ENCODE measurements at places on chromosomes 5 and 9.

DNA sequence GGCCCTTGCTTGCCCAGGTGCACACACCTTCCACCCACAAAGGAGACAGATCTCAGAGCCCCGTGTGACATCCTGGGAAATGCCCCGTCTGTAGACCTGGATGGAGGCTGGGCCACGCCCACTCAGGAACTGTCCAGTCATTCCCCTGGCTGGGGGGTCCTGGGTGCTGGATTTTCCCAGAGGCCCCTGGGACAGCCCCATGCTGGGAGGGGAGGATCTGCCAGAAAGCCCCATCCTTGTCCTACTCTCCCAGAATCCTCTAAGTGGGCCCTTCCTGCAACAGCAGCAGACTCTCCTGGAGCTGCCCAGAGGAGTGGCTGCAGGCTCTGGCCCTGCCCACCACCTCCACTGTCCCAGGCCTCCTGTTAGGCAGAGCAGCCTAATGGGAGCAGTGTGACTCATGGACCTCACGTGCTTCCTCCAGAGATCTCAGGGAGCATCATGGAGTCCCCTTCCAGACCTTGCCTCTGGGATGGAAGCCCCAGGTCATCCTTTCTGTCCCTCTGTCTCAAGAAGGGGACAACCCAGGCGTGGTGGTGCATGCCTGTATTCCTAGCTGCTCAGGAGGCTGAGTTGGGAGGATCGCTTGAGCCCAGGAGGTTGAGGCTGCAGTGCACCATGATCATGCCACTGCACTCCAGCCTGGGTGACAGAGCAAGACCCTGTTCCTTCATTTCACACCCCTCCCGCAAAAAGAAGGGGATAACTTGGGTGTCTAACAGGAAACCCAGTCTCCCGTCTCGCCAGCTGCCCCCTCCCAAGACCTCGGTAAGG is 51.7 kb downstream of the JADE2 start:
- DNase-seq = no peak

GRCh38 chr9:5111696-5112095 is 73.7 kb downstream of the INSL6 start:
- DNase-seq = no peak

DNA sequence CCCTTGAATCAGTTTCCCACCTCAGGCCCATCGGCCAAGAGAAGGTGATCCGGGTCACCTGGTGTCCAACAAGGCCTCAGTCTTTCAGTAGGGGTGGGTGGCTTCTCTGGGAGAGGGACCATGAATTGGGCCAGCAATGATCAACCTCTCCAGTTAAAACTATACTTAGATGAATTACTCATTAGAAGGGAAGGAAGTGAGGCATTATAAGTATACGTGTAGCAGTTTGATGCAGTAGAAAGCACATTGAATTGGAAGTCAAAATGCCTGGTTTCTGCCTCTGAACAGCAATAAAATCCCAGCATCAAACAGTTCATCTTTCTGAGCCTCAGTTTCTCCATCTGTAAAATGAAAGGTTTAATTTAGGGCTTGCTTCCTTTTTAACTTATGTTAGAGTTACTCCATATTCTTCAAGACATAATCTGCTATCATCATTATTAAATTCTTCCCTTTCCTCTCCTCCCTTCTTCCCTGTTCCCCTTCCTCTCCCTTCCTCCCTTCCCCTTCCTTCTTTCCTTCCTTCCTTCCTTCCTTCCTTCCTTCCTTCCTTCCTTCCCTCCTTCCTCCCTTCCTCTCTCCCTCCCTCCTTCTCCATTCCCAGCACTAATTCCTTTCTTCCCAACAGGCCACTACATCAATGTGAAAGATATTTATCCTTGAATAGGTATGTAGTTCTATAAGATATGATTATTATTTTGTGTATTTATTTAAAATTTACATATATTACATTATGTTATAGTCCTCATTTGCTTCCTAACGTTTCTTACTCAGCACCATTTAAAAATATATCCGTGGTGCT is 18.6 kb upstream of the TMEM174 start:
- no peak for DNase-seq

- no peak for DNase-seq
Observed at GRCh38 chr9:121199921-121200320, 1.7 kb downstream of the RAB14 start.

GRCh38 chr5:137894586-137894985 is 5.3 kb downstream of the PKD2L2 start:
- DNase-seq = no peak

DNA sequence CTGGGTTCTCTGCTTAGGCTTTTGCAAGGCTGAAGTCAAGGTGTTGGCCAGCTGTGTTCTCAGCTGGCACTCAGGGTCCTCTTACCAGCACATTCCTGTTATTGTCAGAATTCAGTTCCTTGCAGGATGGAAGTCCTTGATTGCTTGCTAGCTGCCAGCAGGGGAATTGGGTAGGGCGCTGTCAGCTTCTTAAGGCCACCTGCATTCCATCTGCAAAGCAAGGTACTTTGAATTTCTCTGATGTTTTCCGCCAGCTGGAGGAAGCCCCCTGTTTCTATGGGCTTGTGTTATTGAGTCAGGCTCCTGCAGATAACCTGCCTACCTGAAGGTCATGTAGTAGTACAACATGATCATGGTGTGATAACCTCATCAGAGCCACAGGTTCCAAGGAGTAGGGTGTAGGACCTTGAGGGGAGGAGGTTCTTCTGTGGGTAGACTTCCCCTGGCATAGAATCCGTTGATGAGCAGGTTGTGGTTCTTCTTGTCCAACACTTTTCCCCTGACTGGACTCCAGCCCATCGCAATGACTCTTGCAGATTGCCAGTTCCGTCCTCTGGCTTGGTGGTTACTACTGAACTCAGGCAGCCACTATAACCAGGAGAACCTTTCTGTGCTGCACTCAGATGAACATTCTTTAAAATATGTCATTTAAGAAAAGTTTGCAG is 6.8 kb downstream of the TENT4A start:
- no peak for DNase-seq

DNA sequence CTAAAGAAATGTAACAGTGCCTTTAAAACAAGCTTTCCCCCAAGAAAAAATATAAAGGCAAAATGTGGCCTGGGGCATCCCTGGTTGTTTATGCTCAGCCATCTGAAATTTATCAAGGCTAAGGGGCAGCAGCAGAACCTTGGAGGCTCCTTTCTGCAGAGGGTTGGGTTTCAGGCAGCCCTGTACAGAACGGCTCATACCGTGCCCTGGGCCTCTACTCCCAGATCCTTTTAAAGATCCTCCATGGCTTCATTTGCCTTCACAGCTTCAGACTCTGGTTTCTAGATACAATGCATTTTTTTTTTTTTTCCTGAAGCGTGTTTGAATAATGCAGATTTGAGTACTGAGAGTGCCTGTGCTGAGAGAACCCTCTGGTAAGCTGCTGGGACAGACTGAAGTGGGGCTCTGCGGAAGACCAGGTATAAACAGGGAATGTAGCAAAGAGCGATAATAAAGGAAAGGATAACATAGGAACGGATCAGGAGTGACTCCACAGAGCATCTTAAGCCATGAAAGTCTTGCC is 172.7 kb downstream of the DIRAS2 start:
- DNase-seq = no peak

DNA sequence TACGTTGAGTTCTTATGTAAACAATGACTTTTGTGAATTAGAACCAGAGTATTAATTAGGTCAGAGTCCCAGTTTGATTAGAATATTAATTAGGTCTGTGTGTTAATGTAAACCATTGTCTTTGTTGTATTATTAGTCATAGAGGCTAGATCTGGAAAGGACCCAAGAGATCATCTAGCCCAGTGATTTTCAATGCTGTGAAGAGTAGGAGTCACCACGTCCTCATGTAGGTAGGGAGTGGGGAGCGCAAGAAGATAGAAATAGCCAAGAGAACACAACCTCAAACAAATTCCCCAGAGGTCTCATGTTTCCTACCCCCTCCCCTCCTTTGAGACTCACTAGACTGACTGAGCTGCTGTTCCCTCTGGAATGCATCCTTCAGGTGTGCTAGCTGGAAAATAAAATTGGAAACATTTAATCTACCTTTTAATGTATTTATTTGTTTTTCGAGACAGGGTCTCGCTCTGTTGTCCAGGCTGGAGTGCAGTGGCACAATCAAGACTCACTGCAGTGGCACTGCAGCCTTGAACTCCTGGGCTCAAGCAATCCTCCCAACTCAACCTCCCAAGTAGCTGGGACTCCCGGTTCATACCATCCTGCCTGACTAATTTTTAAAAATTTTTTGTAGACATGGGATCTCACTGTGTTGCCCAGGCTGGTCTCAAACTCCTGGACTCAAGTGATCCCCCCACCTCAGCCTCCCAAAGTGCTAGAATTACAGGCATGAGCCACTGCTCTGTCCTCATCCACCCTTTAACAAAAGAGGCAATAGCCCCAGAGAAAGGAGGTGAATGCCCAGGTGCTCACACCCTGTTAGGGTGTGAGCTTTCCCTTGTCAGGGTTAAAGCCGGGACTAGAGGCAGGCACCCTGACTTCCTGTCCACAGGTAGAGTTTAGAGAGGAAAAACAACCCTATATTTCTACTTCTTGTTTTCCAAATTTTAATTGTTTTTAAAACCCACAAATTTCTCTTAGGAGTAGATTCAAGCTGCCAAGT is 92.9 kb downstream of the INIP start:
- no peak for DNase-seq

GRCh38 chr5:106521701-106522100 is 1149.0 kb downstream of the EFNA5 start:
- DNase-seq = no peak

DNA sequence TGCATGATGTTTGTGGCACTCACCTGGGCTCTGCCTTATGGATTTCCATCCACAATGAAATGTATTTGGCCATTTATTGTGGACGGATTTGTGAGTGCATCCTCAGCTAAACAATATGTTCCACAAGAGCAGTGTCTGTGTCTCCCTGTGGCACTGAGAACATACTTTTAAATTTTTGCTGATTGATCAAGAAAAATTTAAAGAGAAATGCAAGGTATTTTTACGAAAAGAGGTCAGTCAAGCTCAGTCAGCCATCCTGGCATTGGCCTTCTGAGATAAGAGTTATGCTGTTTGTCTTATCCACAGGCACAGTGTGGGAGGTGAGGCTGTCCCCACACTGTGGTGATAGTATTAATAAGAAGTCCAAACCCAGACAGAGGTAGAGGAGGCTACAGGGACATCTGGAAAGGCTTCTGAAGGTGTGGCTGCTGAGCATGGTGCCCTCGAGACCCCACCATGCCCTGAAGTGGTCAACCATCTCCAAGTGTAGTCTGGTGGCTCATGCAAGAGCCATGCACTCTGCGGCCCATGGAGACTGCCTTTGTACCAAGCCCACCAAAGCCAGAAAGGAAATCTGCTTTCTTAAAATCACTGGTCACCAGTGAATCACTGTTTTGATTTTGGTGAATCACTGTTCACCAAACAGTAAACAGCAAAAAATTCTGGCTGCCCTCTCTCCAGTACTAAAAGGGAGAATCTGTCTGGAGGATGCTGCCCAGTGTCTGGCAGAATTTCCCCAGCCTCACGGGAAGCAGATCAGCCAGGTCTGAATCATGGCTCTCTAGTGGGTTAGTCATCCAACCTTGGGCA is 28.8 kb downstream of the SPOCK1 start:
- DNase-seq = no peak

- no peak for DNase-seq
Observed at GRCh38 chr5:151143645-151144044, 13.9 kb downstream of the ANXA6 start.

DNA sequence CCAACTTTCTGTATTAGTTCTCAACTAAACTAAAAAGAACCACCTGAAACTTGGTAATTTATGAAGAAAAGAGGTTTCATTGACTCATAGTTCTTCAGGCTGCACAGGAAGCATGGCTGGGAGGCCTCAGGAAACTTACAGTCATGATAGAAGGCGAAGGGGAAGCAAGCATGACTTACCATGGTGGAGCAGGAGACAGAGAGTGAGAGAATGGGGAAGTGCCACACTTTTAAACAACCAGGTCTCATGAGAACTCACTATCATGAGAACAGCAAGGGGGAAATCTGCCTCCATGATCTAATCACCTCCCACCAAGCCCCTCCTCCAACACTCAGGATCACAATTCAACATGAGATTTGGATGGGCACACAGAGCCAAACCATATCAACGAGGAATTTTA is 123.5 kb downstream of the DEPDC1B start:
- DNase-seq = no peak

DNA sequence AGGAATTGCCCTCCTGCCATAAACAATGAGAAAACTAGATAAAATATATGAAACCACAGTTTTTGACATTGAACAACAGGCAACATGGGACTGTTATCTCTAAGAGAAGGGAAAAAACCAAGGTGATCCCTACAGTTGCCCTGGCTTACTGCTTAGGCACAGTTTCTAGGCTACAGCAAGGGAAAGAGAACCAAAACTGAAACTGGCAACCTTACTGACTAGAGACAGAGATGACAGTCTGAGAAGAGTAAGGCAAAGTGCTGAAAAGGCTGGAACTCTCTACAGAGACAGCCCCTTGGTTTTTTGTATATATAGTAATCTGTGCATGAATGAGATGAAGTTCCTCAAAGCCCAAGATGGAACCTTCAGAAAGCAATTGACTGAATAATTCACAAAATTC is 36.2 kb upstream of the REEP2 start:
- DNase-seq = no peak

- no peak for DNase-seq
Observed at GRCh38 chr9:94825611-94825958, 99.1 kb downstream of the AOPEP start.

DNA sequence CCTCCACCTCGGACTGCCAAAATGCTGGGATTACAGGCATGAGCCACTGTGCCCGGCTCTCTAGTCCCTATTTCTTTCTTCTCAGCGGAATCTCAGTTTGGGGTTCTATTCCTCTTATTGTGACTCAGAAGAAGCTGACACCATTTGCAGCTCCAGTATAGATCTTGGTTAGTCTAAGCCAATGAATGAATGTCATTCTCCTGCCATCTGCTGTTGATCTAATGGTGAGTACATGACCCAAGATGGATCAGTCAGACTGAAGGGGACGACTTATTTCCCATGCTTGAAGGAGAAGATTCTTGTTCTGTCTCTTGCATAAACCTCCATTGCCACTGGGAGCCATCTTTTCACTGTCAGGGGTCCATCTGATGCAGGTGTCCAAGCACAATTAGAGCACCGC is 76.0 kb upstream of the KLF9 start:
- DNase-seq = no peak

Data from left renal cortex interstitium (tissue), 4 donors.